Bronchus fibroblast of lung (primary cell): ENCODE measurements at places on chromosomes 11 and 22. TPM values are rescaled to one million over a fixed set of nuclear protein-coding genes. Genes with fewer than 3 reads are reported as not detected.

The ROM1 gene
- total RNA-seq = 1.9 and 4.7 TPM in 2 replicates

The ACRV1 gene
- total RNA-seq = not detected in 2 replicates

The CNGA4 gene
- total RNA-seq = not detected in 2 replicates

The CARD10 gene
- total RNA-seq = 6.4 and 8.9 TPM in 2 replicates

The KRTAP5-10 gene
- total RNA-seq = not detected in 2 replicates

The C22orf31 gene
- total RNA-seq = not detected in 2 replicates
